ENCODE measurements at places on chromosomes 2 and 18. TPM values are rescaled to one million over a fixed set of nuclear protein-coding genes. Genes with fewer than 3 reads are reported as not detected.

The TLX2 gene
- total RNA-seq = 0.58 TPM

The CFC1 gene
- not detected for total RNA-seq

The SALL3 gene
- total RNA-seq = not detected

The FNDC4 gene
- total RNA-seq = 34.7 TPM

The MTCL1 gene
- total RNA-seq = 80.1 TPM

The CHRND gene
- not detected for total RNA-seq

The SH3RF3 gene
- total RNA-seq = 8.4 TPM

The KLHL41 gene
- 9.8 TPM for total RNA-seq

The MYL12B gene
- 307 TPM for total RNA-seq

All from smooth muscle cell of trachea (primary cell).